ENCODE measurements at places on chromosomes 3 and 15.

DNA sequence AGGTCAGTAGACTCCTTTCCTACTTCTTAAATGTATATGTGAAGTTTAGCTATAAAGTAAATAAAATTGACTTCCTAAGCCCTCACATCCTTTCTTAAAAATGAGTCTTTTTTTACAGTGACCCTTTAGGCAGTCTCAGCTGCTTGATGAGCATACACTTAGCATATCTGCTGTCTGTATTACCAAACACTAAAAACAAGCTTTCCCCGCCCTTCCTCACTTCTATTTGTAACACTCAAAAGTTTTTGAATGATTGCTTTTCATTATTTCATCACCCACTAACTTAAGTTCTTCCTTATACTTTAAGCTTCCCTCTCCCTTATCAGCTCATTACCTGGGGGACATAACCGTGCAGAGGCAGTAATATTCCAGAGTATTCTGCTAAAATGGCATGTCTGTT is 89.4 kb downstream of the PLOD2 start:
- no peak for DNase-seq

GRCh38 chr3:45821127-45821526 is 20.8 kb downstream of the LZTFL1 start:
- DNase-seq, result no peak

- DNase-seq, result no peak
Observed at GRCh38 chr3:105436687-105437086, 70.0 kb downstream of the ALCAM start.

DNA sequence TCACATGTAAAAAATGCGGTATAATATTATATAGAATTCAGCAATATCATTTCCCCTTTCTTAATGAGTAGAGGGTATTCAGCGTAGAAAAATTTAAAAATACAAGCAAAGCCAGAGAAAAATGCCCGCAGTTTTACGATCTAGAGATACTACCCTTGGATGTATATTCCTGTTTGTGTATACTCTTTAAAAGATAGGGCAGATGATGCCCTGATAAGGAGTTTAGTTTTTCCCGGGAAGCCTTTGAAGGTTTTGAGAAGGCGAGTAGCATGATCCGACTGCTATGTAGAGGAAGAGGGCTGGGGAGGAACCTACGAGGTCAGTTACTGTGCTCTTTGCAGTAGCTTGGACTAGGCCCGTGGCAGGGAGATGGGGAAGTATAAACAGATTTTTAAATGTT is 1.2 kb downstream of the YEATS2 start:
- no peak for DNase-seq

DNA sequence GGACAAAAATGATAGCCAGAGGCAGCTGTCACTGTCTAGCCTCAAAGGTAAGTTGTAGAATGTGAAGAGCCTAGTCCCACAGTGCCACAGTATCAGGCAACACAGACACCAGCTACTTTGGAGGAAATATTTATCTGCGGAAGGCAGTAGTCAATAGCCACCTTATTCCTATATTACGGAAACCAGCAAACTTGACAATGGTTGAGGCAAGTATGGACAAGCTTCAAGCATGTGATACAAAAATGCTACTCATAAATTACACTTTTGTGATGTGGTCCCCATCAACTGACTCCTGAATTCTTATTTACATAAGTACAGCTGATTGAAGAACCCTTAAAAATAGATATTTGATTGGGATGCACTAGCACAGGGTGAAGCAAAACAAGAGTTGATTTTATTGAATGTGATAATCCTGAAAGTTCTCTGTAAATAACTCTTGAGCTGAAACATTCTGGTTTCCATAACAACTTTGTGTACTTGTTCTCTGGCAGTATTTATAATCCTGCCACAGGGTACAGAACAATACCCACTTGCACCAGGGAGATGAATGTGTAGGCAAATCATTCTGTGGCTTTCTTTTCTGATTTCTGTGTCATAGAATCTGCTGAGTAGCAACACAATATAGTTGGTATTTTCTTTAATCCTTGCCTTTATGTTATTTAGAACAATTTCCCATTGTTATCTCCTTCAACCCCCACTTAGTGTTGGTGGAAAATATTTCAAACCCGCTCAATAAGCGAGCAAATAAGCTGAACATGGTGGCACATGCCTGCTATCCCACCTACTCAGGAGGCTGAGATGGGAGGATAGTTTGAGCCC is at the start of gene ANKUB1:
Gene ANKUB1, minus strand, starts transcription at position 103 of the 819 bp plus-strand sequence. CDS start 188 bp downstream, outside the sequence.
- no peak for DNase-seq

All from stimulated activated CD8-positive, alpha-beta memory T cell treated with anti-CD3 and anti-CD28 coated beads, Interleukin-12 subunit alpha, Interleukin-12 subunit beta, amount 100 ng/mL, for 1 hour (primary cell).